Testis (tissue), 5 donors: ENCODE measurements at places on chromosomes 12 and 14. TPM values are rescaled to one million over a fixed set of nuclear protein-coding genes. Genes with fewer than 3 reads are reported as not detected.
A peak's percentile ranks its signal among the peaks of the same experiment; 100 is the strongest.

SERPINA10 gene
- not detected for total RNA-seq

TAS2R20 gene
- total RNA-seq: 4.8 TPM

TAS2R9 gene
- not detected for total RNA-seq

CCDC184 gene
- total RNA-seq: 8.0 TPM

NACA gene
- 431 TPM for total RNA-seq

FGF23 gene
- total RNA-seq: not detected

ANKS1B gene
- 30.9 TPM for total RNA-seq

MGP gene
- total RNA-seq: 76.8 TPM

NUAK1 gene
- total RNA-seq: 6.6 TPM

GRCh38 chr14:58901826-58902225 is 264.1 kb downstream of the DACT1 start:
- DNase-seq: no peak

- DNase-seq: no peak
Observed at GRCh38 chr14:34792598-34792997, 78.2 kb upstream of the CFL2 start.

- no peak for DNase-seq
Observed at GRCh38 chr12:95126736-95127135, 53.3 kb upstream of the NR2C1 start.

DNA sequence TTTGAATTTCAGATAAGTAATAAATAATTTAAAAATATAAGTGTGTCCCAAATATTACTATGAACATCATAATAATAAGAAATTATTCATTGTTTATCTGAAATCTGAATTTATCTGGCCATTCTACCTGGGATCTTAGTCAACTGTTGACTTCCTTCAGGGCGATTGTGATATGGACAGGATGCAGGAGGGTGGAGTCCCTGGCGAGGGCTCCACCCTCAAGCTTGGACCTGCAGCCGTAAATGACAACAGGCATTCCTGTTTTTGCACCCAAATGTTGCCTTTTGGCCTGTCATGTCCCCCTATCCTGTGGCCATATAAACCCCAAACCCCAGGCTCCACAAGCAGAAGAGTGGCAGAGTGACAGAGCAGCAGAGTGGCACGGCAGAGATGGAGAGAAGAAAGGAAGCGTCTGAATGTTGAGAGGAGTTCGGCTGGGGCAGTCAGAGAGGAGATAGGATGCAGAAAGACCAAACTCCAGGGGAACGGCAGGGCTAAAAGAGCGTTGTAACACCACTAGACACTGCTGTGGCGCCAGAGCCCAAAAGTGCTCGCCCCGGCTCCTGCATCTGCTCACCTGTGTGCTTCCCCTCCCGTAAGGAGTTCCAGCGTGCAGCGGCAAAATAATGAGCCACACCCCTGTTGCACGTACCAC is 39.4 kb upstream of the FUT8 start:
- peak; percentile 18 for DNase-seq

- no peak for DNase-seq
Observed at GRCh38 chr14:64605926-64606685, 56.3 kb downstream of the PPP1R36 start.

DNA sequence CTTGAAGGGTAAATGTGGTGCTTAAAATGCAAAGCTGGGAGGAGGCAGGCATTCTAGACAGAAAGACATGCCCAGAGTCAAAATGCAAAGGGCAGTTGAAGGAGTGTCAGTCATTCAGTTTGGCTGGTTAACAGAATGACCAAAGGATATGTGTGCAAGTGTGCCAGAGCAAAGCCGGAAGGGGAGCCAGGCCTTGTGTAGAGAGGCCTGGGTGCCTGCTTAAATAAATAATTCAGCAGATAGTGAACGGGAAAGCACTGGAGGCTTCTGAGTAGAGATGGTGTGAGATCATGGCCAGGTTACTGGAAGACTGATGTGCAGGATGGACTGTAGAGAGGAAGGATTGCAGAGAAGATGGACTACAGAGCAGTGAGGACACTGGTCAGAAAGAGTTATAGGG is 244.9 kb downstream of the PRKD1 start:
- no peak for DNase-seq

- DNase-seq: no peak
Observed at GRCh38 chr12:45309836-45310626, 94.1 kb downstream of the ANO6 start.

DNA sequence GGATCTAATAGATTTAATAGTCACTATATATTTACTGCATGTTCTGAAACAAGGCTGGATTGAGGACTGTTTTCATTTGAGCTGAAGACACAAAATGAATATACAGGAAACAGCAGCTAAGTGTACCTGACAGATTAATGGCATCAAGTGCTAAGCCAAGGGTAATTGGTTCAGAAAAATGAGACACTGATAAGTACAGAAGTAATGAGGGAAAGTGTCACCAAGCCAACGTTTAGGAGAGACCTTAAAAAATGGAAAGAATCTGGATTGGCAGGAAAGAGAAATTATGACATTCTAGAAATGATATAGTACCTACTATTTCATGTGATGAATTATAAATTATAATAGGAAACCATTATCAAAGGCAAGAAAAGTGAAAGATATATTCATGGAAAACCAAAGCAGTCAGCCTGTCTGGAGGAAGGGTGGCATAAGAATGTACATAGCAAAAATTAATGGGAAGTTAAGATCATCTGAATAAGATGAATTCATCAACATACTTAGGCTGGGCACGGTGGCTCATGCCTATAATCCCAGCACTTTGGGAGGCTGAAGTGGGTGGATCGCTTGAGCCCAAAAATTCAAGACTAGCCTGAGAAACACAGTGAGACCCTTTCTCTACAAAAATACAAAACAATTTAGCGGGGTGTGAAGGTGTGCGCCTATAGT is 21.0 kb upstream of the DUSP16 start:
- no peak for DNase-seq

DNA sequence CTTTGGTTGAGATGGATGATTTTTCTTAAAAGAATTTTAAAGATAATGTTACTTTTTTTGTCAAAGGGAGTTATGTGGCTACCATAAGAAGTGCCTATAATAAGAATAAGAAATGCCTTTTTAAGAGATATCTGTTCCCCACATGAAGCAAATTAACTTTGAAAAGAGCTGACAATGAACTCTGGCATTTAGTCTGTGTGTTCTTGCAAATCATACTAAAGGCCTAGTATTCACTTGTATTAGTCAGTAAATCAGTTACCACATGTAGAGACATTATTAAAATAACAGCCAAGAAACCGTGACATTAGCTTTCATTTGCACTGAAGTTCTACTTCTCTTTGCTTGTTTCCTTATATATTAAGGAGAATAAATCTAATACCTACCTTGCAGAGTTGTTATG is 296.3 kb downstream of the CCDC91 start:
- DNase-seq: no peak

- DNase-seq: no peak
Observed at GRCh38 chr14:100434911-100435438, 111.8 kb downstream of the SLC25A47 start.

GRCh38 chr14:106556665-106557289 is 1030.4 kb downstream of the TMEM121 start:
- DNase-seq: peak; percentile 87

GRCh38 chr14:105845725-105846309 is 319.4 kb downstream of the TMEM121 start:
- DNase-seq: no peak

DNA sequence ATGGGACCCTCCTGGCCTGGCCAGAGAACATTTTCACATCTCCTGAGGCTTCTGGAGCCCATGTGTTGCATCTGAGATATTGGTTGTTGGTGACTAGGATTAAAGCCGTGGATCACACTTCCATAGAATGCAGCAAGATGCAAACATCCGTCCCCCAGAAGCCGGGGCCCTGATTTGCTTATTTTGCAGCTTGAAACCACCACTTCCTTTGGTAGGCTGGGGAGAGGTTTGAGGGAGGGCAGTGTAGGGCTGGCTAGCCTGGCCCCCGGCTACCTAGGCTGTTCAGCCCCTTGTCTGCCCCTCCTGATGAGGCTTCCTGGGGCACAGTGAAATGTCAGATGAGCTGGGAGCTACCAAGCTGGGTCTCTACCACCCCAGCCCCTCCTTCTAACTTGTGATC is 209.7 kb upstream of the PWP1 start:
- no peak for DNase-seq

DNA sequence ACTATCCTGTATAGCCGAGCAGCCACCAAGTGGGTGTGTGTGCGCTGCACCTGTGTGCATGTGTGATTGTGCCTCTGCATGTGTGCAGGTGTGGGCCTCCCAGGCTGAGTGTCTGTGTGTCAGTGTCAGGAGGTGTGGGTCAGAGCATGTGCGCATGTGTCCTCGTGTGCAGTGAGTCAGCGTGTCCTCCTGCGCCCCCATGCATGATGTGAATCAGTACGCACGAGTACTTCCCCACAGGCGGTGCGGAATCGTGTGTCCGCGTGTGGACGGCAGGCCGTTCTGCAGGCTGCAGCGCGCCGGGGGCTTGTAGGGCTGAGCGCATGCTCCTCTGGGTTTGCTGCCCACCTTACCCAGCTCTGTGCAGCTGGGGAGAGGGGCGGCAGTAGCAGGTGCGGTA is 34.2 kb downstream of the DTX1 start:
- DNase-seq: no peak
